ENCODE measurements at places on chromosomes 1 and 21.
A peak's percentile ranks its signal among the peaks of the same experiment; 100 is the strongest.

GRCh38 chr21:33644383-33645074 lies 2.2 kb downstream of the ITSN1 start:
- no peak for DNase-seq

- no peak for DNase-seq
Measured at GRCh38 chr21:41217671-41218385, 49.9 kb downstream of the BACE2 start.

- DNase-seq, result no peak
Measured at GRCh38 chr1:41673806-41674205, 189.3 kb upstream of the EDN2 start.

DNA sequence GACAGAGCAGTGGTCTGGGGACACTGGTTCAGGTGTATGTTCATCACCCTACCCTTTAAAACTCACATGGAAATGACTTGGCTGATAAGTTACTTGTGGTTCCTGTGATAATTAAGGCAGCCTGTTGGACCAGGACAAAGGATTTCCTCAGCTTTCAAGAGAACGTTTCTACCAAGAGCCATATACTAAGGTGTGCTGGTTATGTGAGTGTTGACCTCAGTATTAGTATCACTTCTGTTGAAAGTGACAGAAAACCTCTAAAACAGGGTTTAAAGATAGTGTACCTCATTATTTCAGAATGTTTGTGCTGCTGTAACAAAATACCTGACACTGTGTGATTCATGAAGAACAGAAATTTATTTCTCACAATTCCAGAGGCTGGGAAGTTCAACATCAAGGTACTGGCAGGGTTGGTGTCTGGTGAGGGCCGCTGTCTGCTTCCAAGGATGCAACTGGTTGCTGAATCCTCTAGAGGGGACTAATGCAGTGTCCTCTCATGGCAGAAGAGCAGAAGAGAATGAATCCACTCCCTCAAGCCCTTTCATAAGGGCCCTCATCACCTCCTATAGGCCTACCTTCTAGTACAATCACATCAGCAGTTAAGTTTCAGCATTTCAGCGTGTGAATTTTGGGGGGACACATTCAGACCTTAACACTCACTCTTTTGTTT lies 54.9 kb downstream of the UCK2 start:
- no peak for DNase-seq

DNA sequence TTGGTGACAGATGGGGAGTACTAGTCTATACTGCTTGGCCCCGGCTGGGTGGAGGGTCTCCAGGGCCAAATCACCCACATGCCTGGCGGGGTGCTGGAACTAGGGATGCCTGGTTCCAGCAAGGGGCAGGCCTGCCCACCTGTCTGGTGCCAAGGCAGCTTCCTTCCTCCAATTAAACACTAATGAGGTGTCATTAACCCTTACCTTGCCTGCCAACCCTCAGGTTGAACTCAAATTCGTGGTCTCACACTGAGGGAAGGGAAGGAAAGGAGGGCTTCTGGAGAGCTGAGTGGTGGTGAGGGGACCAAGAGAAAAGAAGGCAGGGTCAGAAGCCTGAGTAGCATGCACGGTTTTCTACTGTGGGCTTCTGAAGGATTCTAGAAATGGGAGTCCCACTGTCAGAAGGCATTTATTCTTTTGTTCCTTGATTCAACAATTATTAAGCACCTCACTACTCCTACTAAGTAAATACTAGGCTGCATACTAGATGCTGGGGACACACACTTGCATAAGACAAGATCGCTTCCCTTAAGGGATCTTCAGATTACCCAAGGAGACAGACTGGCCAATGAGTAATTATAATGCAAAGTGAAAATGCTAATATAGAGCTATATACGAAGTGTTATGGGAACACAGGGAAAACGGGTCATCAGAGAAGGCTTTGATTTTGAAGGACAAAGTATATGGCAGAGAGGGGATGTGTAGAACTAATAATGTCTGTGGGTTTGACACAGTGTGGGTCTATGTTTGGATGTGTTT lies 5.9 kb upstream of the EFNA3 start:
- no peak for DNase-seq

DNA sequence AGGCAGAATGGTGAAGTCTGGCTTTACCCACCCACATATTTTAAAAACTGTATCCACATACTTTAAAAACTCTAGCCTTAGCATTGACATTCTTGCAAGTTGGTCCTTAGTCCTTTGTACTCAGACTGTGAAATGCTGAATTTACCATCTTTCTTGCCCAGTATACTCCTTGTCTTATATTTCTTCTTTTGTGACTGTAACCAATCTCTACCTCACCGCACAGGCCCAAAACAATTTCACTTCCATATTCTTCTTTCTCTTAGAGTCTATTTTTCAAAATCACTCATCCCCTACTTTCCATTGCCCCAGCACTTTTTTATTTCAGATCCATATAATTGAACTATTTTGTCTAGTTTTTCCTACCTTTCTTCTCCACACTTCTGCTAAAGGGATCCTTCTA lies 892.4 kb upstream of the B3GALT2 start:
- DNase-seq, result no peak

GRCh38 chr1:83997631-83998030 lies 1.3 kb downstream of the TTLL7 start:
- no peak for DNase-seq

- DNase-seq, result no peak
Measured at GRCh38 chr1:60662486-60663044, 419.8 kb upstream of the NFIA start.

GRCh38 chr1:12643079-12643478 lies 806 bp upstream of the AADACL4 start:
- no peak for DNase-seq

- peak; percentile 87 for DNase-seq
Measured at GRCh38 chr1:59691261-59691660, 123.5 kb upstream of the HOOK1 start.

- DNase-seq, result no peak
Measured at GRCh38 chr21:23402929-23403520, 2204.3 kb downstream of the MRPL39 start.

GRCh38 chr1:244353551-244354091 lies 98.1 kb downstream of the ADSS2 start:
- DNase-seq, result no peak

DNA sequence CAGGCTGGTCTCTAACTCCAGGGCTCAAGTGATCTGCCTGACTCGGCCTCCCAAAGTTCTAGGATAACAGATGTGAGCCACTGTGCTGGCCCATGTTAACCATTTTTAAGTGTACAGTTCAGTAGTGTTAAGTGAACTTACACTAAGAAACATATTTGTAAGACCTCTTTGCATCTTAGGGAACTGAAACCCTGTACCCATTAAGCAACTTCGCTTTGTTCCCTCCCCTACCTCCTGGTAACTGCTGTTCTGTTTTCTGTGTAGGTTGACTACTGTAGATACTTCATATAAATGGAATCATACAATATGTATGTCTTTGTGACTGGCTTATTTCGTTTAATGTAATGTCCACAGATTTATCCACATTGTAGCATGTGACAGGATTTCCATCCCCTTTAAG lies 11.0 kb downstream of the NUDC start:
- no peak for DNase-seq

DNA sequence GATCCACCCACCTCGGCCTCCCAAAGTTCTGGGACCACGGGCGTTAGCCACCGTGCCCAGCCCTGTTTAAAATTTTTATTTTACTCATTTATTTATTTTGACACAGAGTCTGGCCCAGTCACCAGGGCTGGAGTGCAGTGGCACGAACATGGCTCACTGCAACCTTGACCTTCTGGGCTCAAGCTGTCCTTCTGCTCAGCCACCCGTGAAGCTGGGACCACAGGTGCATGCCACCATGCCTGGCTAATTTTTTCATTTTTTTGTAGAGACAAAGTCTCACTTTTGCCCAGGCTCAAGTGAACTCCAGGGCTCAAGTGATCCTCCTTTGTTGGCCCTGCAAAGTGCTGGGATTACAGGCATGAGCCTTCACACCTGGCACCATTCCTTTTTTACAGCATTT lies 27.5 kb upstream of the DNAJC6 start:
- no peak for DNase-seq

DNA sequence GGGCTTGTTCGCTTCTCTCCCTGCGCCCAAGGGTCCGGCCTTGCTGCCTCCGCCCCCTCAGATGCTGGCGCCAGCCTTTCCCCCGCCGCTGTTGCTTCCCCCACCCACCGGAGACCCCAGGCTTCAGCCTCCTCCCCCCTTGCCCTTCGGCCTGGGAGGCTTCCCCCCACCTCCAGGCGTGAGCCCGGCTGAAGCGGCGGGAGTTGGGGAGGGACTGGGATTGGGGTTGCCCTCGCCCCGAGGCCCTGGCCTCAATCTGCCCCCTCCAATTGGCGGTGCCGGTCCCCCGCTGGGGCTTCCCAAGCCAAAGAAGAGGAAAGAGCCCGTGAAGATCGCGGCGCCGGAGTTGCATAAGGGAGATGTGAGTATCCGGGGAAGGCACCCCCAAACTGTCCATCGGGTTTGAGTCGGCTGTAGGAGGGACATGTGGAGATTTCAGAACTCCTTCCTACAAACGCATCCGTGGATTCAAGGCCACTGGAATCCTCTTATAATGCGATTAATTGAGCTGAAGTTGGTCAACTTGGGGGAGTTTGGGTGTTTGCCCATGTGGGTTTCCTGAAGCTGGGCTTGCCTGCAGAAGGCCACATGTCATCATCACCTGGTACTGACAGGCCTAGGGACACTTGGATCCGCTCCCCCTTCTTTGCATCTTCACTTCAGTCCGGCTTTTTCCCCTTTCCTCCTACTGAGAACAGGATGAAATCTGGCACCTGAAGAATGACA lies 707 bp downstream of the PRCC start:
- DNase-seq, result peak; percentile 59

DNA sequence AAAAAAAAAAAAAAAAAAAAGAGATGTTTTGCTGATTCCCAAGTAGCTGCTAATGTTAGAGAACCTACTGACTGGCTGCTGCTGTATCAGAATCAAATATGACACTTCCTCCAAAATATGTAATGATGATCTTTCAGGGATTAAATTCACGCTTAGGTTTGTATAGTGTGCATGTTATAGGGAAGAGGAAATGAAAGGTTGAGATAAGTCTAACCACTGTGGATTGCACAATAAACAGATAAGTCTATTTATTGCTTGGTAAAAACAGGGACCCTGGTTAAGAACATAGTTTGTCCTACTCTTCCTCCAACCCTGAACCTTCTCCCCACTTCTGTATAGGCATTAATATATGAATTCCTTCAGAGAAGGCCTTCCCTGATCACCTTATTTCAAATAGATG lies 13.2 kb downstream of the RC3H1 start:
- no peak for DNase-seq

DNA sequence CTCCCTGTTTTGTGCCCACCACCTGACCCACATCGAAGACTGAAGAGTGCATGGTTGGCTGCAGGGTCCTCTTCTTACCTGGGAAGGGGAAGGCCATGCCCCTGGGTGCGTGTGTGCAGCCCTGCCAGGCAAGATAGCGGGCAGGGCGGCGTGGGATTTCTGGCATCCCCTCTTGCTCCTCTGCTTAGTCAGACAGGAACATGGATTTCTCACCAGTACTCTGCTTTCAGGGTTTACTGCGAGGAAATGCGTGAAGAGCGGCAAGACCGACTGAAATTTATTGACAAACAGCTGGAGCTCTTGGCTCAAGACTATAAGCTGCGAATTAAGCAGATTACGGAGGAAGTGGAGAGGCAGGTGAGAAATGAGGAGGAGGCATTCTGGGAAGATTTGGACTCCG lies 15.5 kb upstream of the MIIP start:
- peak; percentile 61 for DNase-seq

DNA sequence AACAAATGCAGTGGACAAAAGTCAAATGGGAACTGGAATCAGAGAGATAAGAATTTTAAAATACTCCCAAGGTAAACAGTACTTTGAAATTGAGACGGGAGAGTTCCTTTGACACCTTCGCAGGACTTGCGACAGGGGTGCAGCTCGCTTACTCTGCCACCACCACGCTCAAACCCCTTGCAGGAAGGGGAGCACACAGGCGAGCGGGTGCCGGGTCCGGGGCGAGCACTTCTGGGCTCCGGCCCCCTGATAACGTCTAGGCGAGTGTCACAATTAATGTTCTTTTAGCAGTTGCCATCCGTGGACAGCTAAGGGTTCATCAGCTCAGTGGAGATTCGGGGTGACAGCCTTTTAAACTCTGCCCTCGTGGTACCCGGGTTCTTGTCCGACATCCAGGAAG lies 37.4 kb downstream of the CLDN17 start:
- DNase-seq, result no peak

DNA sequence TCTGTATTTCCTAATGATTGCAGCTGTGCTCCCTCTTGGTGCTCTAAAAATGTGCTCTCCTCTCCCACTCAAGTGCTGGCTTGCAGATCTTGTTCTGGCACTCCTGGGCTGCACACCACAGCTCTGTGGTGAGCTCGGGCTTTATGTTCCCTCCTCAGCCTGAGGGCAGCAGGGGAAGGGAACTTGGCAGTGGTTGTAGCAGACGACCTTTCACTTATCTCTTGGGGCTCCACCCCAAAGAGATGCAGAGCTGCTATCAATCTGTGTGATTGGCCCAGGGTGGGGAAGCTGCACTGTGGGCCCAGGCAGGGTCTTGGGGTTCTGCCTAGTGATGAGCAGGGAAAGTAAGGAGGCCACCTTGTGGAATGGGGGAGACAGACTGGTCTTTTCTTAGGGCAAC lies 143.5 kb upstream of the GORAB start:
- no peak for DNase-seq

GRCh38 chr1:42228938-42229337 lies 64.4 kb upstream of the GUCA2A start:
- DNase-seq, result no peak

DNA sequence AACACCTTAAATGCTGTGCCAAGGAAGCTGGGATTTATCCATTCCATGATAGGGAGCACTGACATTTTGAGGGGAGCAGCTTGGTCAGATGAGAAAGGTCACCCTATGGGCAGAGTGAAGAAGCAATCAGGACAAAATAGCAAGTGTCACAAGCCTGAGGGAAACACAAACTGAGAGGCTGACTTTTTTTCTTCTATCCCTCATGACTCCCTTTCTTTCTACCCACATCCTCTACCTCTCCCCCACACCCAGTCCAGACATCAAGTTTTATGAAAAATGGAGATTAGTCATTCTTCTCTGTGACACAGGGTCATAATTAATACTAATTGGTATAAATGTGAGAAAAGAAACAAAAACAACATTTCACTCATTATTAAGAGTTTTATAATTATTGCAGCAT lies 103.1 kb downstream of the SLC25A24 start:
- no peak for DNase-seq

- DNase-seq, result no peak
Measured at GRCh38 chr1:83909687-83910086, 89.2 kb downstream of the TTLL7 start.

DNA sequence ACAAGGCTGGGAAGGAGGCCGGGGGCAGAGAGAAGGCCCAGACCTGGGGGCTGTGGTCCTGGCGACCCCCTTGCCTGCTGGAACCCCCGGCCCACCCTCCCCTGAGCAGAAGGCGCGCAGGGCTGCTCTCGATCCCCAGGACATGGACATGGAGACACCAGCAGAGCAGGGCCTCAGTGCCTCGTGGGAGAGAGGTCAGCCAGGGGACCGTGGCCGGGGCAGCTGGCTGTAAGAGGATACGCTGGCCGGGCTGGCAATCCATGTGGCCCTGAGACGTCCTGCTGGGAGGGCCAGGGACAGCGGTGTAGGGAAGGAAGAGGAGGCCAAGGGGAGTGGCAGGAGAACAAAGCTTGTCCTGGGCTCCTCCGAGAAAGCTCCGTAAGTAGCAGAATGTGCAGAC lies 132.2 kb downstream of the CASZ1 start:
- peak; percentile 73 for DNase-seq

- peak; percentile 74 for DNase-seq
Measured at GRCh38 chr1:27522432-27523336, 32.7 kb upstream of the WASF2 start.

- DNase-seq, result no peak
Measured at GRCh38 chr21:31813862-31814261, 59.0 kb upstream of the HUNK start.

GRCh38 chr1:2594001-2594640 lies 7.5 kb downstream of the PRXL2B start:
- DNase-seq, result no peak

All from WERI-Rb-1 (cell line).